ENCODE measurements at places on chromosomes 5 and 9. TPM values are rescaled to one million over a fixed set of nuclear protein-coding genes. Genes with fewer than 3 reads are reported as not detected.

GRCh38 chr5:97836816-97837215 lies 653.8 kb upstream of the RIOK2 start:
- H3K36me3 ChIP-seq: no peaks in the 10 kb centered on the region
- H3K4me1 ChIP-seq: no peaks in the 10 kb centered on the region
- H3K27me3 ChIP-seq: no peaks in the 10 kb centered on the region
- H3K27ac ChIP-seq: no peak overlapping the region

DNA sequence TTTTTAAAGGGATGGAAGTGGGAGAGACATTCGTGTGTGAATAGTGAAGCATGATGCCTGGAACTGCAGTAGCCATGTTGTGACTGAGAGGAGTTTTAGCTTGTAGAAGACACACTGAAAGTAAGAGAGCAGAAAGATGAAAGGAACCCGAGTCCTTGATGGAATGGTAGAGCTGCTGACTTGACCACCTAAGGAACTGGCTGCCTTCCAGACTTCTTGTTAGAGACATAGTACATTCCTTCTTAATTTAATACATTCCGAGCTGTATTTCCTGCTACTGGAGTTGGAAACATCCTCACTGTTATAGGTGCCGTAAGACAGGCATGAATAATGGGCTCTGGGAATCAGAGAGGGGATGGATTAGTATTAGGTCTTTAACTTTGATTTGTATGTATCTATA lies 7.4 kb downstream of the CER1 start:
- H3K27ac ChIP-seq: no peak overlapping the region
- H3K4me3 ChIP-seq: no peak overlapping the region
- H3K4me1 ChIP-seq: no peaks in the 10 kb centered on the region

DNA sequence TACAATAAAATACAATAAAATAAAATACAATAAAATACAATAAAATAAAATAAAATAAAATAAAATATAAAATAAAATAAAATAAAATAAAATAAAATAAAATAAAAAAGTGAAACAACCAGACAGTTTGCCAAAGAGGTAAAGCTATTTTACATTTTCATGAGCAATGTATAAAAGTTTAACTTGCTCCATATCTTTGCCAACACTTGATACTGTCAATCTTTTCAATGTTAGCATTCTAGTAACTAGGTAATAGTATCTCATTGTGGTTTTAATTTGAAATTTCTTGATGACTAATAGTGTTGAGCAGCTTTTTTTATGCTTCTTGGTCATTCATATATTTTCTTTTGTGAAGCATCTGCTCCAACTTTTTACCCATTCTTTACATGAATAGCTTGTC lies 17.3 kb downstream of the TTC33 start:
- H3K4me3 ChIP-seq: no peak overlapping the region
- H3K27me3 ChIP-seq: no peaks in the 10 kb centered on the region
- H3K36me3 ChIP-seq: no peaks in the 10 kb centered on the region

DNA sequence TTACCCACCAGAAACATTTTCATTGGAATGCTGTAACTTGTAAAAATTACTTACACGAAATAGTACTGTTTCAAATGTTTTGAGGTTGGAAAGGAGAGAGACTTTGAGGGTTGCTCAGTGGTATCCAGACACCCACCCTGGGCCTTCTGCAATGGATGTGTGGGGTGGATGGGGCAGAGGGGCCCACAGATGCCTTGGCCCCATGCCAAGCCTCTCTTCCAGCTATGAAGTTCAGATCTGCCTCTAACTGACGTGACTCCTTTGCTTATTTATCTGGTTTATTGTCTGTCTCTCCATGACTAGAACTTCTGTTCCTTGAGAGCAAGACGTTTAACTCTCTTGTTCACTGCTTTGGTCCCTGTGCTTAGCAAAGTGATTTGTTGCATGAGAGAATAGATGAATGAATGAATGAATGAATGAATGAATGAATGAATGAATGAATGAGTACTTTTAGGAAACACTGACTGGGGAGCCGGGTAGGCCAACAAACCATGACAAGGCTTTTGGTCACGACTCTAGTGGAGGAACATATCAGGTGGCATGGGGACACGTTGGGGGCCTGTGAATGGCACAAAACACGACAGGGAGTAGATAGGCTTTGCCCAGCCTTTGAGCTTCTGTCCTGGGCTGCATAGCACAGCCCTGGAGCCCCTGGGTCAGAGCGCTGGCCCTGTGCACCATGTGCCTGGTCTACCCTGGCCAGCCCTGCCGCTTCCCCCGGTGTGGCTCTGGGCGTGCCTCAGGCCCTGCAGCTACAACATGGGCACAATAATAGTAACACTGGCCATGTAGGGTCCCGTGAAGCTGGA lies 31.8 kb downstream of the AK8 start:
- no peaks in the 10 kb centered on the region for H3K4me1 ChIP-seq
- no peaks in the 10 kb centered on the region for H3K36me3 ChIP-seq
- no peak overlapping the region for H3K27ac ChIP-seq
- no peak for DNase-seq

- H3K4me1 ChIP-seq: no peaks in the 10 kb centered on the region
- H3K36me3 ChIP-seq: no peaks in the 10 kb centered on the region
- no peaks in the 10 kb centered on the region for H3K27me3 ChIP-seq
- DNase-seq: no peak
Measured at GRCh38 chr5:107058235-107058634, 612.5 kb downstream of the EFNA5 start.

GRCh38 chr9:86676396-86676795 lies 270.9 kb downstream of the GAS1 start:
- no peaks in the 10 kb centered on the region for H3K36me3 ChIP-seq
- DNase-seq: peak; percentile 42
- no peaks in the 10 kb centered on the region for H3K27me3 ChIP-seq
- peak overlapping the region; percentile 18 for H3K27ac ChIP-seq
- H3K4me1 ChIP-seq: peaks cover 26% of the 10 kb centered on the region
- H3K4me3 ChIP-seq: no peak overlapping the region

The ADAM19 gene
- 20.9 TPM for total RNA-seq

The TXNDC8 gene
- total RNA-seq: not detected

Measured in neural progenitor cell (in vitro differentiated cells).